Smooth muscle cell of the umbilical artery (primary cell): ENCODE measurements at places on chromosomes 4 and X. TPM values are rescaled to one million over a fixed set of nuclear protein-coding genes. Genes with fewer than 3 reads are reported as not detected.

NUP62CL gene
- not detected in 2 replicates for total RNA-seq

ZDHHC15 gene
- under 0.01 TPM in 1 of 2 replicates, not detected in the other for total RNA-seq

VEGFC gene
- 31.5 and 76.2 TPM in 2 replicates for total RNA-seq

RAB40A gene
- 0.14 and 0.30 TPM in 2 replicates for total RNA-seq

CLDN34 gene
- total RNA-seq, result not detected in 2 replicates

TIMM8A gene
- 4.2 and 6.9 TPM in 2 replicates for total RNA-seq

GEMIN8 gene
- total RNA-seq, result 9.7 and 16.0 TPM in 2 replicates

MAGEA11 gene
- not detected in 2 replicates for total RNA-seq

WDR17 gene
- 2.0 and 2.7 TPM in 2 replicates for total RNA-seq

HSFX1 gene
- total RNA-seq, result 0.89 and 1.6 TPM in 2 replicates

NXF2 gene
- not detected in 2 replicates for total RNA-seq

SHROOM2 gene
- total RNA-seq, result 3.0 and 4.5 TPM in 2 replicates

PGAM4 gene
- 0.30 TPM in 1 of 2 replicates, not detected in the other for total RNA-seq

VEGFD gene
- 0.09 and 0.30 TPM in 2 replicates for total RNA-seq

MAGED4B gene
- total RNA-seq, result 57.9 and 99.3 TPM in 2 replicates

MAGEA2 gene
- not detected in 2 replicates for total RNA-seq

RHOXF2B gene
- total RNA-seq, result not detected in 2 replicates

PPP3CA gene
- total RNA-seq, result 52.9 and 53.2 TPM in 2 replicates

UGT2B17 gene
- total RNA-seq, result not detected in 2 replicates

TCEAL6 gene
- total RNA-seq, result not detected in 2 replicates
